Activated CD4-positive, alpha-beta T cell treated with anti-CD3 and anti-CD28 coated beads, Interleukin-2, Interleukin-6, amounts not matched to agents 100 ng/mL and 50 ng/mL, durations not matched to agents 16 hours and 8 hours (primary cell): ENCODE measurements at places on chromosomes 16 and 17.
A peak's percentile ranks its signal among the peaks of the same experiment; 100 is the strongest.

DNA sequence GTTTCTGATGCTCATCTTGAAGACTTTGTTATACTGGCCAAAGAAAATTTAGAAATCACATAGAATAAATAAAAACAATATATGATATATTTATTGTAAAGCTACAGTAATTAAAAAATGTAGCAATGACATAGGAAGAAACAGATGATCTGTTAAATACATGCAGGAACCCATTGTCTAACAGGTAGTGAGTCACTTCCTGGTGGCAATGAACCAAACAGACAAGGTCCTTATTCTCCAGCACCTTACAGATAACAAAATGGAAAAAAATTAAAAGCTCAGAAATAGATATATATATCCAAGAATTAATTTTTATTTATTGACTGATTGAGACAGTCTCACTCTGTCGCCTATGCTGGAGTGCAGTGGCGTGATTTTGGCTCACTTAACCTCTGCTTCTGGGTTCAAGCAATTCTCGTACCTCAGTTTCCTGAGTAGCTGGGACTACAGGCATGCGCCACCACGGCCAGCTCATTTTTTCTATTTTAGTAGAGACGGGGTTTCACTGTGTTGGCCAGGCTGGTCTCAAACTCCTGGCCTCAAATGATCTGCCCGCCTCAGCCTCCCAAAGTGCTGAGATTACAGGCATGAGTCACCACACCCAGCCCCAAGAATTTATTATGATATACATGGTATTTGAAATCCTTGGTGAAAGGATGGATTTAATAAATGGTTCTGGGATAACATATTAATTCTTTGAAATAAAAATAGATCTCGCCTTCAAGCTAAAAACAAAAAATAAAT is 7.5 kb downstream of the NETO2 start:
- DNase-seq: peak; percentile 67

GRCh38 chr16:47392081-47392480 is 68.8 kb downstream of the ITFG1 start:
- DNase-seq: peak; percentile 2

DNA sequence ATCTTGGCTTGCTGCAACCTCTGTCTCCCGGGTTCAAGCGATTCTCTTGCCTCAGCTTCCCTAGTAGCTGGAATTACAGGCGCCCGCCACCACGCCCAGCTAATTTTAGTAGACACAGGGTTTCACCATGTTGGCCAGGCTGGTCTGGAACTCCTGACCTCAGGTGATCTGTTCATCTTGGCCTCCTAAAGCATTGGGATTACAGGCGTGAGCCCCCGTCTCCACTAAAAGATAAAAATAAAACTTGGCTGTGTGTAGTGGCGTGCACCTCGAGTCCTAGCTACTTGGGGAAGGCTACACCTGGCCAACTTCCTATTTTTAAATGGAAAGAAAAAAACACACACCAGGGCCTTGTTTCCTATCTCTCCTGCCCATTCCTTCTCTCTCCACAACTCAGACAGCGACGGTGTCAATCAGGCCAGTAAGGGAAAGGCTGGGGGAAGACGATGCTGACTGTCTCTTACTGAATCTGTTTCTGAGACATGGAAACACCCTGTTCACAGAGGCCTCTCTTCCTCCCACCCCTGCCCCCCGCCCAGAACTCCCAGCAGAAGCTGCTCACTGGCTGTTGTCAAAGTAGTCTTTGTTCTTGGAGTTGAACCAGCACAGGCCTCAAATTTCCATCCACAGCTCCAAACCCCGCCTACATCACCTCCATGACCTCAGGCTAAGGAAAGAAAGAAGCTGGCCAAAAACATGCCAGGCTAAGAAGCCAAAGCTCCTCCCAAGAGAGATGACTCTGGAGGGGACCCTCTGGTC is 96.6 kb downstream of the NXN start:
- no peak for DNase-seq

GRCh38 chr16:84087466-84088151 is 29.1 kb downstream of the MBTPS1 start:
- peak; percentile 51 for DNase-seq

DNA sequence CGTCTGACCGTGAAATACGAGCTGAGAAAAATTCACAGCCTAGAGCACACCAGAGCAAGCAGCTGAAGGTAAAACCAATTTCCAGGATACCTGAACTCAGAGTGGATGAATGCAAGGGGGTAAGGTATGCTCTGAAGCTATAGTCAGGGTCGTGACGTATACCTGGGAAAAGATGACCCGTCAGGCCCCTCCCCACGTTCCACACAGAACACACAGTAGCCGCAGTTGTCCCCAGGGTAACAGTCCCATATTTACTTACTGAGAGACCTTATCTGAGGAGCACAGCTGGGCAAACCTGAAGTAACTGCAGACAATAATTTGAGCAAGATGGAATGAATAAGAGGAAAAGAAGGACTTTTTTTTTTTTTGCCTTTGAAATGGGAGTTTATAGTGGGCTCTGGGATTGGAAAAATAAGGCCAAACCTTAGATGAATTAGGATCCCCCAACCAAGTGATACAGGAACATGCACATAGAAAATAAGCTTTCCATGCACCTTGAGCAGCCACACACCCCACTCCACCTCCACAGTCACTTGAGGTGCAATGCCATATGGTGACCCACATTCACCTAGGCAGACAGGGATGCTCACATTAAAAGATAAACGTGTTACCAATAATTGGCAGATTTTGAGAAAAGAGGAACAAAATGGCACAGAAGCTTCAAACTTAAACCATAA is 38.0 kb downstream of the ABCA6 start:
- DNase-seq: no peak

GRCh38 chr16:3122926-3123570 is 10.7 kb downstream of the ZNF205 start:
- DNase-seq: no peak

DNA sequence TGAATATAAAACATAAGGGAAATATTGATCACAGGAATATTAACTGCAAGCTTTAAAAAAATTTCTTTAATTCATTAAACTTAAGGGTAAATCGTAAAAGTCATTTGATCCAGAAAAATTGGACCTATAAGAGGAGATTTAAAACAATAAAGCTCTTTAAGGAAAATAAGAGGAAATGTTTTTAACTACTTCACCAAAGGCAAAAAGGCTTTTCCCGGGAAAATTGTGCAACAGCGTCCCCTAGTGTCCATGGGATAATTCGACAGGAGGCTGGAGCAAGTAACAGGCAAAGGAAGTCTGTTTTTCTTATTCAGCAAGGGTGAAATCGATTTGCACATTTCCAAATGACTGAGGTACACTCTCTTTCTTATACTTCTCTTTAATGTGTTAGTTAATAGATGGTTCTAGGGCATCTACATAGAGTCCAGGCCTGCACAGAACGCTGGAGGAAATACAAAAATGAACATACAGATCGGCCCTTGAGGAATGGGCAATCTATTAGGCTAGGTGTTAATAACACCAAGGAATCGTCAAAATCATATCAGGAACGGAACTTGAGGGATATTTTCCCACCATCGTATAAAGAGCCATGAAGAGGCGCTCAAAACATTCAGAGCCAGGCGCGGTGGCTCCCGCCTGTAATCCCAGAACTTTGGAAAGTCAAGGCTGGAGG is 61.4 kb downstream of the ZNF18 start:
- peak; percentile 43 for DNase-seq

DNA sequence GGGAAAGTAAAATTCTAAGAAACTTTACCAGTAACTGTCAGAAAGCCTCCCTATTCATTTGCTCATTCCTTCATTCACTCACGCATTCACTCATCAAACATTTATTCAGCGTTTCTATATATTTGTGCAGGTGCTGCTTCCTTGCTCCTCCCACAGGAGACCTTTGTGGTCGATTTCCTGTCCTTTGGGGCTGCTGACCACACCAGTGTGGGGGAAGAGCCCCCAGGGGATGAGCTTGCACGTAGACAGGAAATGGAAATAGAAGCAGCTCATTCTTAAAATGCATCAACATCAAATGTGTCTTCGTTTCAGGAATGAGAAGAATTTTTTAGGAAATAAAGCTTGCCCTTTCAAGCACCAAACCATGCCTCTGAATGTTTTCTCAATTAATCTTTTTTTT is 9.6 kb downstream of the PIK3R6 start:
- DNase-seq: peak; percentile 85

- DNase-seq: no peak
Observed at GRCh38 chr17:33266611-33267010, 26.5 kb downstream of the ASIC2 start.

GRCh38 chr16:68790130-68790761 is 53.1 kb upstream of the TANGO6 start:
- no peak for DNase-seq

- DNase-seq: no peak
Observed at GRCh38 chr17:77356109-77356689, 215.4 kb downstream of the SEC14L1 start.

DNA sequence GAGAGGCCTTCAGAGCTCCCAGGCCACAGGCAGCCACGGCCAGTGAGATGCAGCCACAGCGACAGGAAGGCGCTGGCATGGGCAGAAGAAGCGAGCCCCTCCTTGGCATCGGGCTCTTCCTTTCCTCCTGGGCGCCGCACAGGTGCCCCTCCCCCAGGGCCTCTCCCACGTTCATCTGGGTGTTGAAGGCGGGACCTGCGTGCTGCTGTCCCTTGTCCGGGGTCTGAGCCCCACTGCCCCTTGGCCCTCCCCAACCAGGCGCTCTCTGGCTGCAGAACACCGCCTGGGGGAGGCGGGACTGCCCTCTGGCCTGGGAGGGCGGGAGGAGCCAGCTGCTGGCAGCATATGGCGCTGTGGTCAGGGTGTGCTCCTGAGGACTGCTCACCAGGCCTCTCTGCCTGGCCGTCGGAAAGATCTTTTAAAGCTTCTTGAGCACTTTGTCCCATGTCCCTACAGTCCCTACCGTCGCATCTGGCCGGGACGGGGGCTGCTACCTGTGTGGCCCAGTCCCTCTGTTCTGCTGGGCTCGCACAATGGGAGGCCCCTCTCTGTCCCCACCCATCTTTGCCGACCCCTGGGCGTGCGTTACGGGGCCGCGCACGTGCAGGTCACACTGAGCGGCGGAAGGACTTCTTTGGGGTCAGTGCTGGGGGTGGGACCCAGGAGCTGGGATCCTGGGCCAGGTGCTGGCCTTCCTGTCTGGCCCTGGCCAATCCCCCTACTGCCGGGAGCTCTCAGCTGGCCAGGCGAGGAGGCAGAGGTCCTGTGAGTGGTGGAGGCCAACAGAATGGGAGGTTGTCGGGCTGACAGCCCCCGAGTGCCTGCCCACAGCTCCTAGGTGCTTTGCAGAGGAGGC is 1.7 kb downstream of the SLC25A10 start:
- DNase-seq: no peak

GRCh38 chr17:1617620-1618174 is 10.9 kb downstream of the SLC43A2 start:
- no peak for DNase-seq

DNA sequence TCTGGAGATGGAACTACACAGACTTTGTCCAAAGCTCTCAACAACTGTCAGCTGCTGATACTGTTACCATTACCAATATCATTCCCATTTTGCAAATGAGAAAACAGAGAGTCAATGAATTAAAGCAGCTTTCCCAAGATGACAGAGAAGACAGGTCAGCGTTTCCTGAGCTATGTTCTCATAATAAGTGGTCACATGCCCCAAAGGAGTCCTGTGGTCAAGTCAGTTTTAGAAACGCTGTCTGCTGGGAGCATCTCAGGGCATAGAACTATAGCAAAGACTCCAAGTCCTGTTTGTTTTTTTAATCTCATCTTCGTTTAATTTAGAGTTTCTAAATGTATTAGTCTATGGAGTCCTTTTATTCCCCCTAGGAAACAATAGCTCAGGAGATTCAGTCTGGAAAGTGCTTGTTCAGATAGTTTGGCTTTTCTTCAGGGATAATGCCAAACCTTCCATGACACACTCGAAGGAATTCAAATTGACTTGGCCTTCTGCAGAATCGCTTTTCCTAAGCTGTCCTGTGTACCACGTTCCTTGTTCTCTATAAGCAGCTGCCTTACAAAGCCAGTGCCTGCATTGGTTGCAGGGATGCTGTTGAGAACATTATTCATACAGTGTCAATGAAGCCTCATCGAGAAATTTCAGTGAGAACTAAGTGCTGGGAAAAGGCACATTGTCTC is 12.1 kb downstream of the CCDC42 start:
- DNase-seq: no peak

DNA sequence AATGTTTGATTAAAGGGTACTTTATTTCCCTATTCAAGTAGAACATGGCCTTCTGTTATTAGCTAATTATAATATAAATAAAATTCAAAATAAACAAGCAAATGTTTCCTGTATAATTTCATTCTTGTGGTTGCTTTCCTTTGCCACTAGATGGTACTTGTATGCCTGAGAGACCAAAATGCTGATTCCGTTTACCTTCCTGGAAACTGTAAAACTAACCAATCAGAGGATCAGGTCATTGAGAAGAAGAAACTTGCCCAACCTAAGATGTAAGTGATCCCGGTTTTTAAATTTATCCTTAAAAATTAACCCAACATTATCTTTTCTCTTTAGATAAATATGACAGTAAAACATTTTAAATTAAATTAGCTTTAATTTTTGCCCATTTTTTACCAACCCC is 8.1 kb upstream of the ABCA5 start:
- DNase-seq: peak; percentile 5

- DNase-seq: no peak
Observed at GRCh38 chr16:17850581-17851250, 380.0 kb upstream of the XYLT1 start.

DNA sequence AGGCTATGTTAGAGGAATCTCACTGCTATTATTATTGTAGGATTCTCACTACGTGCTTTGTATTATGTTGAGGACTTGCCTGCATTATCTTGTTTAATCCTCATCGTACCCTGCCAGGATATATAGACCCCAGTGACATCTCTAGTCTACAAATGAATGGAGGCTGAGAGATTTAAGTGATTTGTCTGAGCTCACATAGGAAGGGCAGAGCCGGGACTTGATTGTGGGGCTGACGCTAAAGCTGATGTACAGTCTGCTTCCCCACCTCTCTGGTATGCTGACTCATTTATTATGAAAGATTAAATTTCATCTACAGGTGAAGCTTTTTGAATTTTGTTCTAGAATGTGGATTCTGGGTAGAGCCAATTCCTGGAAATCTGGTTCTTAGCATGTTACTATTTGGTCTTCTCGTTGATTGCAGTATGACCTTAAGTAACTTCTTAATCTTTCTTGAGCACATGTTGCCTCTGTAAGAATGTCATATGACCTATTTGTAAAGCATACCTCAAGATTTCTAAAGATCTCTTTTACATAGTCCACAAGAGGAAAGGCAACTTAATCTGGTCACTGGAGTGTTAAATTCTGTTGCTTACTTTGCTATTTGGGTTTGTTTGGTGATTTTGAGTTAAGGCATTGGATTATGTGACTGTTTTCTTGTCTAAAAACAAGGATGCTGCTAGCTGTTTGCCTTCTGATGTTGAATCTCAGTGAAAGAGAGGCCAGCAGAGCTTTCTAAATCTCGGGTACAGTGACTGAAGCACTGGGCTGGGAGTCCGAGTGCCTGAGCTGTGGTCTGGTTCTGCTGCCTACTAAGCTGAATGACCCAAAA is 12.4 kb downstream of the METTL9 start:
- DNase-seq: peak; percentile 18

DNA sequence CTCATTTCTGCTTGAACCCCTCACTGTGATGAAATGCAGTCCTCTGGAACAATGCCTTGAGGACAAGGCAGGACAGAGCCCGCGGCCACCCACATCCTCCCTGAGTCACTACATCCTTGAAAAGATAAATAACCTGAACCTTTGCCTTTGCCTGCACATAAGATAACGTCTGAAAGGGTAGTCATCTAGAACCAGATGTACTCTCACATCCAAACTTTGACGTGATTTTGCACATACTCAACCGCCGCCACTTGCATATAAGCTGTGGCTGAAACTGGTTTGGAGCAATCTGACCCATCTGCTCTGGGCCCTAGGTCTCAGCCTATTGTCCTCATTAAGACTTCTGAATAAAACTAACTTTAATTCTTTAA is 252.1 kb downstream of the PHKB start:
- DNase-seq: peak; percentile 75

GRCh38 chr16:78390092-78390491 is 290.6 kb downstream of the WWOX start:
- DNase-seq: no peak
